ENCODE measurements at places on chromosomes 1 and 21. TPM values are rescaled to one million over a fixed set of nuclear protein-coding genes. Genes with fewer than 3 reads are reported as not detected.

Gene RHOU
- 0.99 TPM for total RNA-seq

Gene UBE2G2
- 98.6 TPM for total RNA-seq

Gene FOXD2
- total RNA-seq = 0.66 TPM

Gene KCNA2
- not detected for total RNA-seq

Gene SCAMP3
- total RNA-seq = 37.7 TPM

Gene MMP23B
- total RNA-seq = 2.5 TPM

Gene SLC44A5
- 0.15 TPM for total RNA-seq

Gene KRTAP7-1
- not detected for total RNA-seq

Gene WNT3A
- not detected for total RNA-seq

Gene KLHDC9
- 4.5 TPM for total RNA-seq

Gene EDARADD
- total RNA-seq = under 0.01 TPM

Gene FAM20B
- total RNA-seq = 54.6 TPM

Gene SFN
- total RNA-seq = 1.6 TPM

Gene REN
- not detected for total RNA-seq

Gene DRAXIN
- total RNA-seq = 0.17 TPM

Gene UTP25
- total RNA-seq = 13.2 TPM

Data from smooth muscle cell of trachea (primary cell).